ENCODE measurements at places on chromosomes 3 and 15.

- DNase-seq, result no peak
These were observed 52.6 kb downstream of the BTD start for GRCh38 chr3:15654127-15654526.

- no peak for DNase-seq
These were observed 140.2 kb upstream of the LYSMD4 start for GRCh38 chr15:99873451-99873850.

DNA sequence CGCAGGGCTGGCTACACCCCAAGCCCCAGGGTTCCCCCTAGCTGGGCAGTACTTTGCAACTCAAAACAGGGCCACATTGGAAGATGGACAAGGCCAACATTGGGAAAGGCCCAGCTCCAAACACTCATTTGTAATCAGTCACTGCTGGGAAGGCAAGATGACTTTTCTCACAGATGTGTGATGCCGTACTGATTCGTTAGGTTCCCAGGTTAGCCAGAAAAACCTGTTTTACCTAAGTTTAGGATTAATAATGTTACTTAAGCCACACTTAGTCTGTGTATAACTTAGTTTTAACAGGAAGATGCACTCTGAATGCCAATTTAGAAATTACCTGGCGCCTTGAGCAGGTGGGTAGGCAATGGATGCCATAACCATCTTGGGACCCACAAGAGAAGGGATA lies 71.0 kb downstream of the ITGB5 start:
- no peak for DNase-seq

- DNase-seq, result no peak
These were observed 40.4 kb upstream of the CHRNB4 start for GRCh38 chr15:78681281-78682003.

GRCh38 chr15:66505430-66505811 lies 295 bp downstream of the ZWILCH start:
- DNase-seq, result no peak

DNA sequence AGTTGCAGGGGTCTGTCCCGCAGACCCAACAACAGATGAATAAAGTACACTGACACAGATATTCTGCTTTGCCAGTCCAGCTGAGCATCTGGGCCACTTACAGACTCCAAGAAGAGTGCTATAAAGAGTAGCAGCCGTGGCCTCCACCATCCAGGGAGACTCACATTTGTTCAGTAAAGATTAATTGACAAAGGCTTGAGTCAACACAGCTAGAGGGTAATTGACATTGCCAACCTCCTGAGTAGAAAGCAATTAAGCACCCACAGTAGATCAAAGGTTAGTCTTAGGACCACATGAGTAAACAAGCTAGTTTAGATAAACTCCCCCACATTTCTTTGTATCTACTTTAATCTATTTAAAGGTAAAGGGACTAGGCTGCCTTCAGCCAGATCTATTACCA lies 16.3 kb upstream of the CRTC3 start:
- no peak for DNase-seq

- no peak for DNase-seq
These were observed 97.9 kb downstream of the CPN2 start for GRCh38 chr3:194253270-194253669.

DNA sequence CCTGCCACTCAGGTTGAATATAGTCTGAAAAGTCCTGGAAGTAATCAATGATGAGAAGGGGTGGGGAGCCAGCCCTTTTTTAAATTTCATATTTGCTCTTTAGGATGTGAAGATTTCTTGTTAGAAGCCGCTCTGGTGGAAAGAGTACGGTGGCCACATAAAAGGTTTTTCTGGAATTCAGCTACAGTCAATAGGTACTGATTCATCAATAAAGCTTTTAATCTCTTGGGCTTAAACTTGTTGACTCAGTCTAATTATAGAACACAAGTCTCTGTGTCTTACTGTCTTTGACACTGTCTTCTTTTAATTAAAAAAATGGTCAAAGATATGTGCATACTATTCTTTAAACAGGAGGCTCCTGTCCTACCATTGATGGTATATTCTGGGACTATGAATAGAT lies 99.9 kb upstream of the TP63 start:
- no peak for DNase-seq

DNA sequence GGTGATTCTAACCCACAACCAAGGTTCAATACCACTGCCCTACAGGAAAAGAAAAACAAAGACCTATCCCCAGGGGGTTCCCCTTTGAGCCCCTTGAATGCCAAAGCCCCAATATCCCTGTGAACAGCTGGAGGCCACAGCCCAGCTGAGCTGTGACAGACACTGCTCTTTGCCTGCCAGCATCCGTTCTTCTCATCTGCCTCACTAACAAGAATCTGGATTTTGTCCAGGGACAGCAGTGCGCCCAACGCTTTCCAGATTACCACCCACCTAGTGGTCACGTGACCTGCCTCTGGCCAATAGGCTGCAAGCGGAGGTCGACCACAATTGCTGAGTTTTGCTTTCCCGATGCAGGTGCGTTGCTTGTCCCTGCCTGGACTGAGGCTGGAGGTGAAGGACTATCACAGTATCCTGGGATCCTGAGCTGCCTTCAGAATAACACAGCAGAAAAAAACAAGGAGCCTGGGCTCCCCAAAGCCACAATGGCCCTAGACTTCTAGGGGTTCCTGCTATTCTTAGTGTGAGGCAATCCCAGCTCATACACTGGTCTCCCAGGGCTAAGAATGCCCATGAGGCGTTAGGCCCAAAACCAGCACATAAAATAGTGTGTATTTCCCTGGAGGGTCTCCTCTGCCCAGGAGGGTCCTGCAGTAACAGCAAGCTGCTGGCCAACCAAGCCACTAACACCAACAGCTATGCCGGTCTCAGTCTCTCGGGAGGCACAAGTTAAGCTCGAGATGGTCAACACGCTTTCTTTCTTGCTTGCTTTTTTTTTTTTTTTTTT lies 13.8 kb downstream of the BDH1 start:
- DNase-seq, result peak; percentile 64

DNA sequence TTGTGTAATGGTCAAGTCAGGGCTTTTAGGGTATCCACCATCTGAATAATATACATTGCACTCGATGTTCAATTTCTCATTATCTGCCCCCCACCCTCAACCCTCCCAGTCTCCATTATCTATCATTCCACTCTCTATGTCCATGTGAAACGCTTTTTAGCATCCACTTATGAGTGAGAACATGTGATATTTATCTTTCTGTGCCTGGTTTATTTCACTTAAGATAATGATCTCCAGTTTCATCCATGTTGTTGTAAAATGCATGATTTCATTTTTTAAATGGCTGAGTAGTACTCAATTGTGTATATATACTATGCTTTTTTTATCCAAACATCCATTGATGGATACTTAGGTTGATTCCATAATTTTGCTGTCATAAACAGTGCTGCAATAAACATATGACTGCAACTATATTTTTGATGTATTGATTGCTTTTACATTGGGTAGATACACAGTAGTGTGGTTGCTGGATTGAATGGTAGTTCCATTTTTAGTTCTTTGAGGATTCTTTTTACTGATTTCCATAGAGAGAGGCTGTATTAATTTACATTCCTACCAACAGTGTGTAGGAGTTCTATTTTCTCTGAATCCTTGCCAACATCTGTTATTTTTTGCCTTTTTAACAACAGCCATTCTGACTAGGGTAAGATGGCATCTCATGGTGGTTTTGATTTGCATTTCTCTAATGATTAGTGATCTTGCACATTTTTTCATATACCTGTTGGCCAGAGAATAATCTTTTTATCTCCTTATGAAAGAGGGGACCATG lies 332.9 kb upstream of the TGFBR2 start:
- no peak for DNase-seq

DNA sequence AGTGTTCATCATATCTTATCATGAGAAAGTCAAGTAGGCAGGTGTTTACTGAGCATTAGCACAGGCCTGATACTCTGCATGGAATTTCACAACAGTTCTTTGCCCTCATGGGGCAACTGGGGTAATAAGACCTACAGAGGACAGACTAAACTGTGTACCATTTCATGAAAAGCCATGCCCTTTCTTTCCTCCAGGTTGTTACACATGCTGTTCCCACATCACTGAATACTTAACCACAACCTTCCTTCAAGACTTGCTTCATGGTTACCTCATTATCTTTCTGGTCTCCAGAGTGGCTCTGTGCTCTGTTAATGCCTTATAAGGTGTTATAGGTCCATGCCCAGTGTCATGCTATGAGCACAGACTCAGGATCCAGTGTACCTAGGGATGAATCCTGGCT lies 28.2 kb upstream of the RSL24D1 start:
- no peak for DNase-seq

DNA sequence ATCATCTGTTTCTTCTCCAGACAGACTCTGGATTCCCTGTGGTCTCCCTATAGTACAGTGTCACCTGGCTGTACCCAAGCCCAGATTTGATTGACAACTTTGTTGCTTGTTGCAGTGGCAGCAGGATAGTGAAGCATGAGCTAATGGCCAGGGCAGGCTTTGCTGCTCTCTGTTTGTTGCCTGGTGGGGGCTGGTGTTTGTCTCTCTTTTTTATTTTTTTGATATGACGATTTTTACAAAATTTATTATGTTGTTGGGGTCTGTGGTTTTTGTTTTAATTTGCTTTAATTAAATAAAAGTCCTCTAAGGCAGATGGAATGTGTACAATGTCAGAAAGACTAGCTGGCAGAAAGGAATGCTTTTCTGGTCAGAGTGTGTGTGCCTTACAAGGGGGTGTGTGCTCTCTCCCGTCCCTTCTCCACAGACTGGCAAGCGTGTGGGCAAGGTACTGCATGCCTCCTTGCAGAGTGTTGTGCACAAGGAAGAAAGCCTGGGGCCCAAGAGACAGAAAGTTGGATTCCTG lies 15.2 kb upstream of the CLEC3B start:
- no peak for DNase-seq

- no peak for DNase-seq
These were observed 3.1 kb downstream of the ZNF710 start for GRCh38 chr15:90004252-90004651.

GRCh38 chr3:99862208-99862607 lies 44.5 kb downstream of the CMSS1 start:
- no peak for DNase-seq

GRCh38 chr3:58260733-58261132 lies 23.1 kb downstream of the ABHD6 start:
- DNase-seq, result no peak

- DNase-seq, result no peak
These were observed 4.4 kb downstream of the ARHGAP31 start for GRCh38 chr3:119298565-119298941.

- DNase-seq, result no peak
These were observed 26.3 kb downstream of the CDCP1 start for GRCh38 chr3:45119824-45120358.

GRCh38 chr3:171783626-171784025 lies 26.7 kb downstream of the PLD1 start:
- no peak for DNase-seq

DNA sequence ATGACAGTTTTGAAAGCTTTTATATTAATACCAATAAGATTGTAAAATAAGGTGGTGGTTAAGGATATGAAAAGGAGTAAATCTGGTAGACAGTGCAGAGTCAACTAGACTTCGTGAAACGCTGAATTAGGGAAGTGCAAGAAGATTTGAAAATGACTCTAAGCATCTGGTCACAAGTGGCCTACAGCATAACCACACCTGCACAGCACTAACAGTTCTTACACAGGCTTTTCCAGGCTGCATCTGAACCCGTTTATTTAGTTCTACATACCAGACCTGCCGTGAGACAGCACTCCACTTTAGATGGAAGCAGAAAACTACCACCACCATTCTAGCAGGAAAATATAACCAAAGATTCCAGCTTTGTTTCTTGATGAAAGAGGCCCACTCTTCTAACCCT lies 1.9 kb downstream of the DMXL2 start:
- DNase-seq, result no peak

DNA sequence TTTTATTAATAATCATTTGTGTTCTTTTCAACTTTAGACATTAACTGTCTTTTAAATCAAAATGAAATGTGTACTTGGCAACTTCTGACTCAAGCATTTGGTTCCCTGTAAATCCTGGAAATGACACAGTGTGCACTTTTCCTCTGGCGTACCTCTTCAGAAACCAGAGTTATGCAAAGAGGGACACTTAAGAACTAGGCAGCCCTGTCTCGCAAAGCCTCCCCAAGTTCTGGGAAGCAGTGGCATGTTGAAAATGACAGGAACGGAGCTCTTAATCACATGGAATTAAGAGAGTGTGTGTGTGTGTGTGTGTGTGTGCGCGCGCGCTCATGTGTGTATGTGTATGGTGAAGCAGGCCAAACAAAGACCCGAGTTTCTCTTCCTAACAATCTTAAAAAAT lies 707.4 kb downstream of the MECOM start:
- DNase-seq, result no peak

DNA sequence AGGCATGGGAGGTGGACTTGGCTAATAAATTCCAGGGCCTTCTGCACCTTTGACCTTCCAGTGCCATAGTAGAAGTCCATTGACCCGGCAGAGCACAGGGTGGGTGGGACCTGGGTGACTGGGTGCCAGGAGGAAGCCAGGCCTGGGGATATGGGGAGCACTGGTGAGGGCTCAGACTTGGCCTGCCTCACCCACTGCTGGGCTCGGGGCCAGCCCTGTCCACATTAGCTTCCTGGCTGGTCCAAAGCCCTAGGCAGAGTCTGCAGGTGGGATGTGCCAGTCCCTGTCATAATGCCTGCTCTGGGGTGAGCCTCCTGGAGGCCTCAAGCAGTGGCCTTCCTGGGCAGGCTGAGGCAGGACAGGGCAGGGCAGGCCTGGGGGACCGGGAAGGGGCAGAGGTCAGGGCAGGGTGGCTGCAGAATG lies 38.1 kb upstream of the CHRNB4 start:
- no peak for DNase-seq

GRCh38 chr15:49441356-49441755 lies 18.3 kb downstream of the FGF7 start:
- DNase-seq, result no peak

DNA sequence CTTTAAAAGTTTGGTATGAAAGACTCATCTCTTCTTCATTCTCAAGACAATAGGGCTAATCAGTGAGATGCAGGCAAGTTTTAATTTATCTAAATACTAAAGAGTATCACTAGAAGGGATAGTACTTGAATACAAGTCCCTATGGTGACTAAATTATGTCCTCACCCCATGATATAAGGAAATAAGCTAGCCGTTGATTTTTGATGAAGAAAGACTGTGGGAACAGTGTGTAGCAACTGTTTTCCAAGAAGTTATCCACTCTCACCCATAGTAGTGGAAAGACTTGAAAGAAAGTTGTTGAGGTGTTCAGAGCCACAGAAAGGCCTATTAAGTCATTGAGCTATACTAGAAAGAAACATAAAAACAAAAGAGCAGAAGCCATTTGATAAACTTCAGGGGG lies 36.7 kb downstream of the PIK3CA start:
- DNase-seq, result no peak

DNA sequence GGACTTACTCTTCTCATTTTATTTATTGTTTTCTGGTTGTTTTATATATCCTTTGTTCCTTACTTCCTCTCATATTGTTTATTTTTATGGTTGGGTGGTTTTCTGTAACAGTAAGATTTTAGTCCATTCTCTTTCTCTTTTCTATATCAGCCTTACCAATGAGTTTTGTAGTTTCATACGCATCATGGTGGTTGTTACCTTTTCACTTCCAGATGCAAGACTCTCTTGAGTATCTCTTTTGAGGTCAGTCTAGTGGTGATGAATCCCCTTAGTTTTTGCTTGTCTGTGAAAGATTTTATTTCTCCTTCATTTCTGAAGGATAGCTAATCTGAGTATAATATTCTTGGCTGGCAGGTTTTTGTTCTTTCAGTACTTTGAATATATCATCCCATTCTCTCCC lies 57.1 kb upstream of the MFGE8 start:
- DNase-seq, result no peak

Data from occipital lobe (tissue), 3 donors.